ENCODE measurements at places on chromosomes 2 and 18.

DNA sequence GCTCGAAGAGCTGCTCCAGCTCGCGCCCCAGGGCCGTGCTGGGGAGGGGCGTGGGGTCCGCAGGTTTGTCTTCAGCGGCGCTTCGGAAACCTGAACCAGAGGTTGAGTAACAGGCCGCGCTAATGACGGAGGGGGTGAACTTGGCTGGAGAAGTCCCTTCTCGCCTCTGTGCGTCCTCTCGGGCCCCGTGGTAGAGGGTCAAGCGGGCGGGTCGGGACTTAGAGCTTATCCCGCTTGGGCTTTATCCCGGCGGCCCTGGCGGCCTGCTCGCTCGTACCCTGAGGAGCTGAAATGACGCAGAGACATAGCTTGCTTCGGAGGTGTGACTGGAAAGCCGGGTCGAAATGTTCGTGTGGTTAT is 479 bp downstream of the RNMT start:
- DNase-seq = peak; percentile 57

- DNase-seq = no peak
Observed at GRCh38 chr2:46135228-46135855, 161.9 kb upstream of the EPAS1 start.

- no peak for DNase-seq
Observed at GRCh38 chr2:60984720-60985119, 32.8 kb upstream of the PEX13 start.

DNA sequence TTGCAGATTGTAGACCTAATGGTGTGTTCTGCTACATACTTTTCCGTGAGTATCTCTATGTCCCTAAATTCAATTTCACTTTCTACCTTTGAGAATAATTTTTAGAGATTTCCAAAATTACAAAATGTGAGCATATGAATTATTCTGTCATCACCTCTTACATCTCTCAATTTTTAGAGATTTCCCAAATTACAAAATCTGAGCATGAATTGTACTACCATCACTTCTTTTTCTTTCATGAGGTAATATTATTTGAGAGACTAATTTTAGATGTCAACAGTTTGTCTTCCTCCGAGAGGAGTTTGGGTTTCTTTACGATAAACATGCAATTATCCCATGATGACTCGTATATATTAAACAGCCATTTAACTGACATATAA is 32.1 kb downstream of the INSIG2 start:
- no peak for DNase-seq

DNA sequence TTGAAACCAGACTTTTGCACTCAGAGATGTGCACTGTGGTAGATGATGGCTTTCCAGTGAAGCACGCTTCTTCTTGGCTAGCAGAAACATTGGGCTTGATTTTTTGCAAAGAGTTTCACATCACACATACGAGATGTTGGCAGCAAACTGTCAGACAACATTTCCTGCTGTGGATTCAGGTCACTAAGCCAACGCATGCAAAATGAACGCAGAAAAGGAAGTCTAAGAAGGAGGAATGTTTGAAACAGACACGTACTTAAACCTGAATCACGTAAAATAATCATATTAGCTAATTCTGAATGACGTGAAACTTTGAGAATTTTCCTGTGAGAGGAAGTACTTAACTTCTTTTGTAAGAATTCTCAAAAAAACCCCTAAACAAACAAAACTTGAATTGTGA is 88.1 kb downstream of the EPB41L3 start:
- peak; percentile 12 for DNase-seq

DNA sequence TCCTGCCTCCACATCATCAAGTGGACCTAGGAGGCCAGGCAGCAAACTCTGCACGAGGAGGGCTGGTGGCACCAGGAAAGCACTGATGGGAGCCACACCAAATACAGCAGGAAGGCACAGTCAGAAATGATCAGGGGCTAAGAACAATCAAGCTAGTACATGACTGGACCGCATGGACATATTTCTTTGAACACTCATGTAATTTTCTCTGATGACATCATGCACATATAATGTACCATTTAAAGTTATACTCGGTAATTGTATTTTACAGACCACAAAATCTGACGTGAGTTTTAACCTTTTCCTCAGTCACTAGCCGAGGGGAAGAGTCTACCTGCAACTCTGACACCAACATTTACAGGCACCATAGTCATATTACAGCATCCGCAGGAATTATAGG is 76.7 kb downstream of the XDH start:
- peak; percentile 92 for DNase-seq

All from fibroblast of mammary gland (primary cell).